Large intestine (tissue), 12 donors: ENCODE measurements at places on chromosomes 13 and 19.

DNA sequence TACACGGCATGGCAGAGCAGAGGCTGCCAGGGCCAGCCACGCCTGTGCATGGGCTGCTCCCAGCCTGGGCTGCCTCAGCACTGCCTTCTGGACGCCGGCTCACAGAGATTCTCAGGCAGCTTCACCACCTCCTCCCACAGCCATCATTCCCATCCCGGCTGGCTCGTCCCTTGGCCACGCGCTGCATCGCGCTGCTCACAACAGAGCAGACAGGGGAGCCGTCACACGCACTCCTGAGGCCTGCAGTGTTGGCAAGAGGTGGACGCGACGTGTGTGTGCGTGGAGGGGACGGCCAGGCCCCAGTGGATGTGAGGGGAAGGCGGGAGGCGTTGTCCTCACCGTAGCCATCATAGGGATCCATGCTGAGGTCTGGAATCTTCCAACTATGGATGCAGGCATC is 7.6 kb upstream of the PRKD2 start:
- DNase-seq = no peak
- H3K27me3 ChIP-seq = no peaks in the 10 kb centered on the region

DNA sequence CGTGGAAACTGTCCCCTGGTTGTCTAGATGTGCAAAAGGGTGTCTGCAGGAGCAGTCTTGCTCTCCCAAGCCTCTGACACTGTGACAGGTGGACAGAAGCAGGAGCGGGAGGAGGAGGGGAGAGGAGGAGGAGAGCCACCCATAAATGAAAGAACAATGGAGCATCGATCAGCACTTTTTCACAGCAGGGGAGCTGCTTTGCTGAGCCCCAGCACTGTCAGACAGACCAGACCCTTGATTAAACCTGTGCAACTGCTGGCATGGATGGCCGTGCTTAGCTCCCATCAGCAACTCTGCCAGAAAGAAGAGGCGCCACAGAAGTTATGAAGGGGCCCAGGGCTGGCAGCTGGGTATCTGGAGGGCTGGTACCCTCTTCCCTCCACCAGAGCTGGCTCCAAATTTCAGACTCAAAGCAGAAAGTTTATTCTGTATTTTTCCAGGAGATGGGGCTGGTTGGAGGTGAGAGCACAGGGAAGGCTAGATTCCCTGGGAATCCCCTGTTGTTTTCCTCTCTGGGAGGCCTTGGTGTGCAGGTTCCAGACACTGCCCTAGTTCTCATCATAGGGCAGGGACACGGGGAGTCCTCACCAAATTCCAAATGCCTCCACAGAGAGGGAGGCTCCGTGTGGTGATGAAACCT is 1192.2 kb downstream of the UQCRFS1 start:
- H3K27me3 ChIP-seq = no peaks in the 10 kb centered on the region
- no peak overlapping the region for H3K27ac ChIP-seq
- no peaks in the 10 kb centered on the region for H3K36me3 ChIP-seq
- DNase-seq = no peak

DNA sequence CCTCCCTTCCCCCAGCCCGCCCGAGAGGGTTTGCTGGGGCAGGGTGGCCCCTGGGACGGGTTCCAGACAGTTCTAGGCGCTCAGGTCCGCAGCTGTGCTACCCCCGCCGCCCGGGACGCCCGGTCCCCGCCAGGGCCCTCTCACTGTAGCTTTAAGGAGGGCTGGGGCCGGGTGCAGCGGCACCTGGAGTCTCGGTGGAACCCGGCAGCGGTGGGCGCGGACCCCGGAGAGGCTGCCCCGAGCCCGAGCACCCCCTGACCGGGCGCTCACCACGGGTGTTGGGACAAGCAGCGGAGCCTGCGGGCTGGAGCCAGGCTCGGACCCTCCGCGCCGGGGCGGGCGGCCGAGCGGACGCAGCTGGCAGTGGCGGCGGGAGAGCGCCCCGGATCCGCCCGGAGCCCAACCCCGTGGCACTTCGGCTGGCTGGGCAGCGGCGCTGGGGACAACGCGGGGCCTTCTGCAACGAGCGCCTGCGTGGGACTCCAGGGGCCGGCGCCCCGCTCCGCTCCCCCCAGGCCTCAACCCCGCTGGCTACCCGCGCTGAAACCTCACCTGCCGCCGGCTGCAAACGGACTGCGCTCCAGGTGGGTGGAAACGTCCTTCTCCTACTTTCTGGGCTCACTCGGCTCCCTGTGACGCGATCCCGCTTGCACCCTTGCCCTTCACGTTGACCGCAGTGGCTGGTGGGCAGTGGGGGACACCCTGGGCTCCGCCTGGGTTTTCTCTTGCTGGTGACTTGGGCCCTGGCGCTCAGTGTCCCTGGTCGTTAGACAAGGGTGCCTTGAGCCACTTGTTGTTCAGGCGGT is 81.1 kb downstream of the ZNF429 start:
- H3K4me3 ChIP-seq = peak overlapping the region; percentile 79
- peak; percentile 70 for DNase-seq
- peaks cover 5% of the 10 kb centered on the region for H3K4me1 ChIP-seq

DNA sequence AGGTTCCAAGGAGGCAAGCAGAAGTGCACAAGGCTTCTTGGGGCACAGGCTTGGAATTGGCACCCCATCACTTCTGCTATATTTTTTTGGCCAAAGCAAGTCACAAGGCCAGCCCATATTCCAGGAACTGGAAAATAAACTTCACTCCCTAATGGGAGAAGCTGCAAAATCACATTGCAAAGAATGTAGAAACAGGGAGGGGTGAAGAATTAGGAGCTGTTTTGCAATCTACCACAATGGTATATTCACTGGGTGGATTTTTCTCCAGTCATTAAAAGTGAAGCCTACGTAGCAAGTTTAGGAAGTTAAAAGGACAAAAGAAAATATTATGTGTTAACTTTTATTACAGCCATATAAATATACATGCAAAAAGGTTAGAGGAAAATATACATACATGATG is 464.8 kb downstream of the COG6 start:
- no peak for DNase-seq
- H3K27ac ChIP-seq = no peak overlapping the region
- no peaks in the 10 kb centered on the region for H3K27me3 ChIP-seq

DNA sequence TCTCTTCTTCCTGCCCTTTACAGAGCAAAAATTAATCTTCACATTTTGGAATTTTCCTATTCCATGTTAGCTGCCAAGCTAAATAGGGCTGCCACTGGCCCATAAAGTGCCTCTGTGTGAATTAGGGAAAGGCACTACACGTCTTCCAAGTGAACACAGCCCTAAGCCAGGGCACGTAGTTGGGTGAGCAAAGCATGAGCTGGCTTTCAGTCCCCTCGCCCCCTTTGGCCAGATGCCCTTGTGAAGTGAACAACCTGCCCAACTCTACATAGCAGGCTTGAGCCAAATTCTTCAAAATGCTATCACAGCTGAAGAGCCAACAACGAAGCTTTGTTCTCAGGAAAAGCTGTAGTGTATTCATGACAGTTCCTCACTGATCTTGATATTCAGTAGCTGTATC is 213.1 kb downstream of the OXGR1 start:
- no peaks in the 10 kb centered on the region for H3K36me3 ChIP-seq
- no peaks in the 10 kb centered on the region for H3K27me3 ChIP-seq
- H3K27ac ChIP-seq = no peak overlapping the region
- DNase-seq = no peak

GRCh38 chr19:55601084-55601483 is 996 bp downstream of the ZNF524 start:
- H3K27me3 ChIP-seq = no peaks in the 10 kb centered on the region
- DNase-seq = no peak
- no peak overlapping the region for H3K27ac ChIP-seq
- H3K36me3 ChIP-seq = peaks cover 10% of the 10 kb centered on the region
- peaks cover 9% of the 10 kb centered on the region for H3K4me1 ChIP-seq

DNA sequence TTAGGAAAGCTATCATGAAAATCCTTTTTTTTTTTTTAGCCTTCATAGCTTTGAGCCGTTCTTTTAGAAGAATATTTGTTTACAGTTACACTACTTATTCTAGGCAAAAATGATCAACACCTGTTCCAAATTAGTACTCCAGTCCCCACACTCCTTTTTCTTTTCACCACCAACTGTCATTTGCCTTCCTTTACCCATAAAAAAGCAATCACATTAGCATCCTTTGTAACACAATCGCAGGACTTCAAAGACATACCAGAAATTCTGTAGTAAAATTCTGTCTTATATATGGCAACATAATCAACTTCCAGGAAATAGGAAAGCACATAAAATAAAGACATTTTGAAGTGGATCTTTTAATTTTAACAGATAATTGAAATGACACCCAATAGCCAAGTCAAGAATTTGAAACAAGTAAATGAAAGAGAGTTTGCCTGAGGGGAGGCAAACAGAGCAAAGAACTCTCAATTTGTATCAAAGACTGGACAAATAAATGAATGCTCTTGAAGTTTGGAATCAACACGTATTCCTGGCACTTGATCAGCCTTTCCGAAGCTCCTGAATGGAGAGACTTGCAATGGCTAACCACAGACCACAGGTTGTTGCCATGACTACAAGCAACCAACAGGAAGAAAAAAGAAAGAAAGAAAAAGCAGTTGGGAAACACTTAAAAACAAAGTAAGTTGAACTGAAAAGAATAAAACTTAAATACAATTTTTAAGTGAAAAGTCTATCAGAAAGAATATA is 206.8 kb downstream of the PCDH9 start:
- no peaks in the 10 kb centered on the region for H3K27me3 ChIP-seq
- no peak overlapping the region for H3K4me3 ChIP-seq
- DNase-seq = peak; percentile 6
- H3K27ac ChIP-seq = no peak overlapping the region
- no peaks in the 10 kb centered on the region for H3K36me3 ChIP-seq

GRCh38 chr13:28415994-28416421 is 78.9 kb downstream of the FLT1 start:
- no peaks in the 10 kb centered on the region for H3K4me1 ChIP-seq
- H3K36me3 ChIP-seq = no peaks in the 10 kb centered on the region
- no peak overlapping the region for H3K4me3 ChIP-seq
- no peak for DNase-seq
- H3K27ac ChIP-seq = no peak overlapping the region

DNA sequence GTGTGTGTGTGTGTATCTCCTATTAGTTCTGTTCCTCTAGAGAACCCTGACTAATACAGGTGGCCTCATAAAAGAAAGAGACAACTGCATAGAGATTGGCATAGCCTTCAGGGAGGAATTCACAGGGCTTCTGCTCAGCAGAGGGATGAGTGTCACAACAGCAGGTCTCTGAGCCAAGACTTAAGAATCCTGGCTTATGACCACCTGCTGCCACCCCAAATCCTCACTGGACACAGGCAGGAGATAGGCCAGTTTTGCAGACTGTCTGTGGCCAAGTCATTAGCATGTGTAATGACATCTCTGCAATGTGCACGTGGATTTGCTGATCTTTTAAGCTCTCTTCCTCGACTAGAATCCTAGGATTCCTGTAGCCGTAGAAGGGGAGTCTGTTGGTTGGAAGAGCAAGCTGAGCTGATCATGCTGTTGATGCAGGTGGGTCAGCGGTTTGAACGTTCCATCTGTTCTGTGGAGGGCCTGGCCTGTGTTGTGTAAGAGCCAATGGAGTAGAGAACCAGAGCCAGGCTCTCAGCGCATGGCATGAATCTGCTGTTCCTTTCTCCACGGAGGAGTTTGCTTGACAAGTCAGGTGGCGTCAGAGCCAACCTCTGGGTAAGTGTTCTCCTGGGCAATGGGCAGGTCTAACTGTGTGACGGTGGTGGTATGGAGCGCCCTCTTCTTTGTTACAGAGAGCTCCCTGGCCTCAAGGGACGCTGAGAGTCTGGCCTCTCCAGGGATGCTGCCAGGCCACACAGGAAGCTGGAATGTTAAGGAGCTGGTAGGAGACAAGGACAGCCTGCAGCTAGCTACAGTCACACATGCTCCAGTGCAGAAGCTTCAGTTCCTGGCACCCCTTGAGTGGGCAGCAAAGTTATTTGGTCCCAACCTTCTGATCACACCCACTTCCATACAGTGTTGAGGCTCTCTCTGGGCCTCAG is 503.1 kb downstream of the FOXO1 start:
- H3K27me3 ChIP-seq = peaks cover 7% of the 10 kb centered on the region
- H3K36me3 ChIP-seq = no peaks in the 10 kb centered on the region
- no peak overlapping the region for H3K27ac ChIP-seq

DNA sequence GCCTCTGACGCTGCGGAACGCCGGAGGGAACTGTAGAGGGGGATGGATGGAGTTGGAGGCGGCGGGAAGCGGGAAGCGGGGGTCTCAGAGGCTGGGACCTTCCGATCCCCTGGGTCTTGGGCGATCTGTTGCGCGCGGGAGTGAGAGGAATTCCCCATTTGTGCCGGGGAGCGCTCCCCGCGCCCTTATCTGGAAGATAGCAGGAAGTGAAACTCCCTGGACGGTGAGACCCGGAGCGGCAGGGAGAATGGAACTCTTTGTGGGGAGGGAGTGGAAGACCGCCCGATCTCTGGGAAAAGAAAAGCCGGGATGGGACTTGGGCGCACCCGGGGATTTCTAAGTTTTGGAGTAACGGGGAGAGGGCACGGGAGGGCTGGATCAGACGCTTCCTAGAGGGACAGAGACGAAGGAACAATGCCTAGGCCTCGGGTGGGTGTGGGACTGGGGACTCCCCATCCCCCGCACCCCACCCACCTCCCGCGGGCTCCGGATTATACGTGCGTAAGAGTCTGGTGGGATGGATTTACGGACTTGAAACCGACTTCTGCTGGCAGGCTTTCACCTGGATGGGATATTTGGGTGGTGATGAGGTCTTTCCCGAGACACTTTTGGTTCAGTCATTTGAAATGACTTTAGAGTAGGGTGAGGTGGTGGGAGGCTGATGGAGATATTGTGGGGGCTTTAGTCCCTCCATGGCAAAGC is 495 bp downstream of the LSR start:
- H3K36me3 ChIP-seq = peaks cover 22% of the 10 kb centered on the region
- peaks cover 12% of the 10 kb centered on the region for H3K27me3 ChIP-seq
- H3K27ac ChIP-seq = peak overlapping the region; percentile 97
- peak; percentile 38 for DNase-seq
- H3K4me1 ChIP-seq = peaks cover 11% of the 10 kb centered on the region
- H3K4me3 ChIP-seq = peak overlapping the region; percentile 89

- H3K4me1 ChIP-seq = no peaks in the 10 kb centered on the region
- no peaks in the 10 kb centered on the region for H3K27me3 ChIP-seq
- H3K4me3 ChIP-seq = no peak overlapping the region
- no peaks in the 10 kb centered on the region for H3K36me3 ChIP-seq
- DNase-seq = no peak
- no peak overlapping the region for H3K27ac ChIP-seq
Measured at GRCh38 chr13:89827552-89827951, 1519.9 kb upstream of the MIR17HG start.

GRCh38 chr19:39554701-39555311 is 14.8 kb upstream of the EID2 start:
- H3K27me3 ChIP-seq = peaks cover 12% of the 10 kb centered on the region
- no peaks in the 10 kb centered on the region for H3K4me1 ChIP-seq
- no peak overlapping the region for H3K4me3 ChIP-seq
- no peaks in the 10 kb centered on the region for H3K36me3 ChIP-seq

GRCh38 chr13:104015646-104016396 is 949.6 kb upstream of the SLC10A2 start:
- no peaks in the 10 kb centered on the region for H3K27me3 ChIP-seq
- no peaks in the 10 kb centered on the region for H3K36me3 ChIP-seq
- H3K4me3 ChIP-seq = no peak overlapping the region
- H3K4me1 ChIP-seq = no peaks in the 10 kb centered on the region
- no peak overlapping the region for H3K27ac ChIP-seq
- no peak for DNase-seq

- H3K36me3 ChIP-seq = no peaks in the 10 kb centered on the region
- no peak overlapping the region for H3K4me3 ChIP-seq
- no peak overlapping the region for H3K27ac ChIP-seq
- H3K4me1 ChIP-seq = no peaks in the 10 kb centered on the region
- DNase-seq = no peak
Measured at GRCh38 chr13:110756219-110756631, 42.7 kb downstream of the ING1 start.
